ENCODE measurements at places on chromosomes 13 and 19.

- no peak for ATAC-seq
- peaks cover 57% of the 10 kb centered on the region for H3K27me3 ChIP-seq
- no peak overlapping the region for H3K27ac ChIP-seq
- no peak overlapping the region for H3K4me3 ChIP-seq
These were observed 42.7 kb upstream of the VSTM2B start for GRCh38 chr19:29482855-29483640.

DNA sequence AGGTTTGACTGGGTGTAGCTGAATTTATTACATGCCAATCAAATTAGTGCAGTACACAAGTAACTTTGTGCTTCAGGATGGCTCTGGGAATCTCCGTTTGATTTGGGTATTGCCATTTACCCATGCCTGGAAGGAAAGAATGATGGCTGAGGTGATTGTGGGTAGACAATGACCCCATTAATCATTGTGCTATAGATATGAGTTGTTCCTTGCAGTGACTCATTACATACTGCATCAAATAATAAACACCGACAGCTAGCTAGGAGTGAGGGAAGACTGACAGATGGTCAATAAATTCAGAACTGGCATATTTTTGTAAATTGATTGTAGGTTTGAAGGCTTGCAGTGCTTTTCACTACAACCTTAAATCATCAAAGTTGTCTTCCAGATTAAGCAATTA, 1069.5 kb downstream of the DIAPH3 start:
- ATAC-seq = no peak
- no peaks in the 10 kb centered on the region for H3K27me3 ChIP-seq
- no peak overlapping the region for H3K4me3 ChIP-seq
- no peaks in the 10 kb centered on the region for H3K36me3 ChIP-seq

DNA sequence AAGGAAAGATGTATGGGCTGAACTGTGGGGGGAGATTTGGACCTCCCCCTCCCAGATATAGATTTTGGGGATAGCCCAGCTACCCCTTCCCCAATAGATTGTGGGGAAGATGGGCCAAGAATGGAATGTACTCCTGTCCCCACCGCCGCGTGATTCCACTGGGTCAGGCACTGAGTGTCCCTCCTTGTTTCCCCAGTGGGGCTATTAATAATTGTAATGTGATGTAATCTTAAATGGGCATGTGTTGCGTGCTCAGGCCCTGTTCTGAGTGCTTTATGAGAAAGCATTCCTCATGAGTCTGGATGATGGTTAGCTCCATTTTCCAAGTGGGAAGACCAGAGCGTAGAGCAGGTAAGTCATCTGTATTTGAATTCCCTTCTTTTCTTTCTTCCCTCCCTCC, 1.4 kb downstream of the PSMD8 start:
- no peak for ATAC-seq
- peak overlapping the region; percentile 73 for H3K4me3 ChIP-seq

DNA sequence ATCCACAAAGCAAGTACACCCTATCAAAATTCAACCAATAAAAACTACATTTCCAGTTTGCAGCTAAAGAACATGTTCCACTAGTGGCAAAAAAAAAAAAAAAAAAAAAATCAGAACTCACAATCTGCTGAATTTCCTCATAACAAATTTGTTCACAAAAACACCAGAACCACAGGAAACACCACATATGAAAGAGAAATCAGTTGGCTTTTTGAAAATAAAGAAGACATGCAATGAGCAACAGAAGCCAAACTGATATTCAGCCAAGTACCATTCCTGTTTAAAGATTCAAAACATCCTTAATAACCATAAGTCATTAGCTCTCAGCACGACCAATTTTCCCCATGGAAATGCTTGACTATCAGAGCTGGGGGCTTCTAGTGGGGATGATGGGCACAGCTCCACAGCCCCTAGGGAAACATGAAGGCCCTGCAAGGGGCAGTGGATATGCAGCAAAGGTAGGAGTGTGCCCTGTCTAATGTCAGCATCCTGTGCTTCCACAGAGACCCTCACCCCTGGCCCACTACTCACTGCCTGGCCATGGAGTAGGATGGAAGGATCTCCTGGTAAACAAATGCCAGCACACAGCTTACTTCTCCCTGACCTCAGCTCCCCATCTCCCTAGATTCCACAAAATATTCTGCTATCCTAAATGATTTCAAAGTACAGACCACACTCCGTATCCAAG, 74.0 kb upstream of the DOCK9 start:
- H3K4me1 ChIP-seq = peaks cover 100% of the 10 kb centered on the region
- no peak overlapping the region for H3K4me3 ChIP-seq
- ATAC-seq = no peak

GRCh38 chr13:43732726-43733125, 54.0 kb downstream of the ENOX1 start:
- H3K4me1 ChIP-seq = peaks cover 8% of the 10 kb centered on the region
- no peaks in the 10 kb centered on the region for H3K27me3 ChIP-seq
- ATAC-seq = no peak
- no peak overlapping the region for H3K27ac ChIP-seq
- no peak overlapping the region for H3K4me3 ChIP-seq

- no peak overlapping the region for H3K4me3 ChIP-seq
- no peaks in the 10 kb centered on the region for H3K4me1 ChIP-seq
- H3K27me3 ChIP-seq = peaks cover 22% of the 10 kb centered on the region
- no peak for ATAC-seq
- no peak overlapping the region for H3K27ac ChIP-seq
These were observed 98.5 kb upstream of the PABPC3 start for GRCh38 chr13:24997367-24997967.

DNA sequence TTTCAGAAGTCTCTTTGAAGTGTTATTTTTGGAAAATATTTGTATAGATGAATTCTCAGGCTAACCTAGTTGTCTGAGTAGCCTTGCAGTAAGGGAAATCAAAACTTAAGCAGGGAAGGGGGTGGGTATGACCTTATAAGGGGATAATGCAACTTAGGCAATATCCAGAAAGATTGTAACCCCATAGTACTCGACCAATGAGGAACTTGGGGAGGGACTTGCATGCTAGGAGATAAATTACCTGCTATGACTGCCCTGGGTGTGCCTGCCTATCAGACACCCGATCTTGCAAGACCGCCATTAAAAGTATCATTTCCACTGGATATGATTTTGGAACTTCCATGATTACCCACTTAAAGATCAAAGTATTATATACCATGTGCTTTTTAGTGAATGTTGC, 23.0 kb upstream of the RFXAP start:
- H3K27me3 ChIP-seq = no peaks in the 10 kb centered on the region
- no peak overlapping the region for H3K27ac ChIP-seq
- no peak overlapping the region for H3K4me3 ChIP-seq

GRCh38 chr13:110597041-110597689, 18.2 kb upstream of the NAXD start:
- H3K36me3 ChIP-seq = no peaks in the 10 kb centered on the region
- H3K4me3 ChIP-seq = no peak overlapping the region
- no peaks in the 10 kb centered on the region for H3K4me1 ChIP-seq
- no peak overlapping the region for H3K27ac ChIP-seq
- no peaks in the 10 kb centered on the region for H3K27me3 ChIP-seq
- no peak for ATAC-seq

Data from gastroesophageal sphincter (tissue), 4 donors.